ENCODE measurements at places on chromosomes 6 and 20. TPM values are rescaled to one million over a fixed set of nuclear protein-coding genes. Genes with fewer than 3 reads are reported as not detected.

RSPO3 gene
- not detected for polyA plus RNA-seq

KIF25 gene
- not detected for polyA plus RNA-seq

TRIM15 gene
- polyA plus RNA-seq, result not detected

PGC gene
- polyA plus RNA-seq, result not detected

KCNK5 gene
- polyA plus RNA-seq, result 0.97 TPM

GRM1 gene
- polyA plus RNA-seq, result not detected

ANGPT4 gene
- not detected for polyA plus RNA-seq

CRISP3 gene
- not detected for polyA plus RNA-seq

PACSIN1 gene
- 5.6 TPM for polyA plus RNA-seq

FAM83C gene
- not detected for polyA plus RNA-seq

OOEP gene
- polyA plus RNA-seq, result not detected

AIG1 gene
- 17.3 TPM for polyA plus RNA-seq

All from CD8-positive, alpha-beta memory T cell (primary cell).